ENCODE measurements at places on chromosomes 5 and 9.

DNA sequence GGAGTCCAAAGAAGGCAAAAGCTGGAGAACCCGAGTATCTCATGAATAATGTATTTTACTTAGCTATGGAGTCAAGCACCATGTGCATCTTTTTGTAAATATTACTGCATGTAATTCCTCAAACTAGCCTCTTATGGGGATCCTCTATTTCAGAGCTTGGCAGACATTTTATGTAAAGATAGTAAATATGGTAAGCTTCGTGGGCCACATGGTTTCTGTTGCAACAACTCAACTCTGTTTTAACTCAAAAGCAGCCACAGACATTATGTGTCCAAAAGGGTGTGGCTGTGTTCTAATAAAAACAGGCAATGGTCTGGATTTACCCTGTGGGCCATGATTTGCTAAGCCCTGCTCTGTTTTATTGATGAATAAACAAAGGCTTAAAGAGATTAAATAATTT lies 17.3 kb downstream of the DAPK1 start:
- no peak for DNase-seq

GRCh38 chr5:112703866-112704820 lies 33.5 kb upstream of the APC start:
- no peak for DNase-seq

DNA sequence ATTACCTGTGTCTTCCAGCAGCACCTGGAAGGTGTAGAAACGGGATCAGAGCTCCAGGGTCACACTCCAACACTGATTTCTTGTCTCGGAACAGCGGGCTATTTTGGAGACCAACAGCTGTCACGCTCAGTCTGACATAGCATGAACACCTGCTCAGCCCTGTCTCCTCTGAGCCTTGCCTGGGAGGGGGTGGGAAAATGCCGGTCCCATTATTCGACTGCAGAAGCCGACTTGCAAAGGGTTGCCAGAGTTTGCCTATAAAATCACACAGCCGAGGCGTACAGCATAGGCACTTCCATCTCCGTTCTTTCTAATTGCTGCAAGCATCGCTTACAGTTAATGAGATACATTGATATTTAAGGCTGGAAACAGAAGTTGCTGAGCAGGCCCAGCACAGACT lies 300.8 kb upstream of the MSX2 start:
- no peak for DNase-seq

- no peak for DNase-seq
These were observed 9.2 kb downstream of the RUFY1 start for GRCh38 chr5:179559284-179560252.

GRCh38 chr9:120214332-120214731 lies 365.6 kb downstream of the CDK5RAP2 start:
- no peak for DNase-seq

DNA sequence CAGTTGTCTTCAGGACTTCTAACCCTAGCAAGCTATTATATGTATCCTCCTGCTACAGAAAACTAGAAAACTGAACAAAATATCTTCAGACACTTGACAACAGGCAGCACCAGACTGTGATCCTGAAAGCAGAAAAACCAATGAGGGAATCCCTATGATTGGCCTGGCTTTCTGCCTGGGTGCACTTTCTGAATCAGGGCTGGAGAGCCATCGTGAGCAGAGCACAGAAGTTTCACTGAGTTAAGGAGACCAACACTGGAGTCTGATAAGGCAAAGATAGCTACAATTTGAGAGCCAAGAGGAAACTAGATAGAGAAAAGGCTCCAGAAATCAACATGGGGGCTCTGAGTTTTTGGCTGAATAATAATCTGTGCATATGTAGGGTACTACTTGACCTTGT lies 106.5 kb downstream of the FANCC start:
- DNase-seq = no peak

DNA sequence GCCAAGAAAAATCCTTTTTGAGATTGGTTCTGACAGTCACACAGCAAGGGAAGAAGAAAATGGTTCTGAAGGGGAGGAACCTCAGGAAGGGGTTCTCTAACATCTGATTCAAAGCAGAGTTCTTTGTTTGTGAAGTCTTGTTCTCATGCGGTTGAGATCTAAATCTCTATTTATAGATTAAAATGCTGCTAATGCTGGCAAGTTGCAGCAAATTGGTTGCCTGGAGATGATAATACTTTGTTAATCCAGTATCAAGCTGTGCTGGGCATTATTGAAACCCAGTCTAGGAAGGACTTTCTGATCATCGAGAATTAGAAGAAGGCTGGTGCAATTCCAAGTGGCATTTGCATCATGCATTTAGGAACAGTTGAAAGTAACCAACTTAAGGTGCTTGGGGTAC lies 34.0 kb upstream of the SLC28A3 start:
- DNase-seq = no peak

GRCh38 chr5:98064118-98064685 lies 709.3 kb upstream of the RGMB start:
- DNase-seq = no peak

DNA sequence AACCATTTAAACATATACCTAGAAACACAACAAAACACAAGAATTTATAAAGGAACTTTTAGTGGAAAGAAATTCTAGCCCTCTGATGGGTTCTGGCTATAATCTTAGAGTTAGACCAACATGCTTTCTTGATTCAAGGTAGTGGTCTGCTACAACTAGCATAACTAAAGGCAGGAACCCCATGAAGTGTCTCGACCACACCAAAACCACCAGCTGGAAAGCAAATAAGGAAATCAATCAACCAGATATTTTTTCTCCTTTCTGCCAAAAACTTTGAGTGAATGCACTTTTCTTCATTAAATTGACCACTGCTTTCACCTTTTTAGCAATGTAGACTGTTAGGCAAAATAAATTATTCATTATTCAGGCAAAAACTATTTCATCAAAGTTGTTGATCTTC lies 346.4 kb downstream of the EBF1 start:
- DNase-seq = no peak

DNA sequence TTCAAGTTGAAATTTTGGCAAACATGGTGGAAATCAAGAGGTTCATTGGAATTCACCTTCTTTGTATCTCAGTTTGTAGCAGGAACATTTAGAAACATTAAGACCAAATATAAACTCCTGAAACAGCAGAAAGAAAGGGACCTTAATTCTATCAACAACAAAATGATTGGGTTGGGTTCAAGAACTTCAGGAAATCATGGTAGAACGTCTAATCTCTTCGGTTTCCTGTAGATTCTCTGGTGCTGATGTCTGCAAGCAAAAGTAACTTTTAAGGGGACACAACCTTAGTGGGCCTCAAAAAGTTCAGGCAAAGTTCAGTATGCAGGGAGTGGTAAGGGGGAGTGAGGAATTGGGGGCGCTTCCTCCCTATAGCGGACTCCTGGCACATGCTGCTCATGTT lies 3.4 kb downstream of the IL33 start:
- no peak for DNase-seq

GRCh38 chr5:147472664-147473475 lies 37.0 kb downstream of the DPYSL3 start:
- no peak for DNase-seq

DNA sequence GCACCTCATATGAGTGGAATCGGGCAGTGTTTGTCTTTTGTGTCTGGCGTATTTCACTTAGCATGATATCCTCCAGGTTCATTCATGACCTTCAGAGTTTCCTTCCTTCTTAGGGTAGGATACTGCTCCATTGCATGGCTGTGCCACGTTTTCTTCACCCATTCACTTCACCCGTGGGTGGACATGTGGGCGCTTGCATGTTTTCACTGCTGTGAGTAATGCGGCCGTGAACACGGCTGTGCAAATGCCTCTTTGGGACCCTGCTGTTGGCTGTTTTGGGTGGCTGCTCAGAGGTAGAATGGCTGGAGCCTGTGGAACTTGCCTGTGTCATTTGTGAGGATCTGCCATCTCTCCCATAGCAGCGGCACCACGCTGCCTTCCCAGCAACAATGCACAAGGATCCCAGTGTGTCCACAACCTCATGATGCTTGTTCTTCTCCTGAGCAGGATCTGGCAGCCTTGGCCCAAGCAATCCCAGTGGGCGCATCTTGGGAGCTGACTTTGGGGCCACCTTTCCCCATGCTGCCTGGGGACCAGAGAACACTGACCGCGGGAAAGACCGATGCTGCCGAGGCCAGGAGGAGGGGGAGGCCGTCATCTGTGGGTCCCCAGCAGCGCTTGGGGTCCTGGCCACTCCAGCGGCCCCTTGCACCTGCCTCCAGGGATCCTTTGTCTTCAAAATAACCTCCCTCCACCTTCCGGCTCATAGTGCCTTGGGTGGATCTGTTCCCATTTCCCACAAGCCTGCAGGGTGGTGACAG lies 2.3 kb upstream of the SCGB3A1 start:
- no peak for DNase-seq

DNA sequence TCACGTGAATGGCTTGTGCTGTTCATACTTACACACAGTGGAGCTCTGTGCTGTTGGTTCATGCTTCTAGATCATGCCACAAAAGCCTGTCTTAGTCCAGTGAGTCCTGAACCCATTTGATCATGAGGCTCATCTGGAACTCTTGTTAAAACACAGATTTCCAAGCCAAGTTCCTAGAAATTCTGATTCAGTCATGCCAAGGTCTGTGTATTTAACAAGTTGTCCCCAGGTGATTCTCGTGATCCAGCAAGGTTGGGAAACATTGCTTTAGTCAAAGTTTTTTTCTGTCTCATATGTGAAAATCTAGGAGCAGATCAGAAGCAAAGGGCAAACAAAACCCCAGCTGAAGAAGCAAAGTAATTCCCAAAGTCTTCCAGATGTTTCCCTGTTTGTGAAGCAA lies 112.5 kb upstream of the GAS1 start:
- no peak for DNase-seq

GRCh38 chr9:135476561-135477355 lies 2.8 kb upstream of the PPP1R26 start:
- DNase-seq = no peak

DNA sequence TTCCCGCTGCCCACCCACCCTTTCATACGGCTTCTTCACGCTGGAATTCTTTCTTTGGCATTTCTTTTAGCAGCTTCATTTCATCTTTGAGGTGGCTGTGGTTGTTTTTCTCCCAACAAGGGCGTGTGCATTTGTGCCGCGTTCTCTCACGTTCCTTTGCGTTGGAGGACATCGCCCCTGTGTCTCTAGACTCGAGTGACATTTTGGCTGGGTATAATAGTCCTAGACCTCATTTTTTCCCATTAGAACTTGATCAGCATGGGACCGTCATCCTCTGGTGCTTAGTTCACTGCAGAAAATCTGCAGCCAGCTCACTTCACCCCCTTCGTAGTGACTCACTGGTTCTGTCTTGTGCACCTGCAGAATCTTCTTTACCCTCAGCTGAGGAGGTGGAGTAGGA lies 29.5 kb downstream of the KCNT1 start:
- DNase-seq = no peak

GRCh38 chr9:68644831-68645230 lies 60.2 kb upstream of the PIP5K1B start:
- DNase-seq = no peak

DNA sequence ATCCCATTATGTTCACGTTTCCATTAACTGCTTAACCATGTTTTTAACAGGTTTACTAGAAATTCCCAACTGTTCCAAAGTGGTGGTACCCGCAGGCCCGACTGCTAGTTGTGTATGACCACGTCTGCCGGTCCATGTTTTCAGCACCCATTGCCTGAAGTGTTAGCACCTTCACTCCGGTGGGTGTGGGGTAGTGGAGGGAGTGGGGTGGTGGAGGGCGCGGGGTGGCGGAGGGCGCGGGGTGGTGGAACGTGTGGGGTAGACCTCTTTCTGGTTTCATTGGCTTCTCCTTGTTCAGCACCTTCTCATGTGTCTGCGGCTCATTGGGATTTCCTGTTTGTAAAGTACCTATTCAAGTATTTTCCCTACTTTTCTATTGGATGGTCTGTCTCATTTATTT lies 37.7 kb downstream of the TPPP start:
- no peak for DNase-seq

- no peak for DNase-seq
These were observed 96.6 kb downstream of the FNBP1 start for GRCh38 chr9:129946246-129946995.

- no peak for DNase-seq
These were observed 50.9 kb upstream of the ANKH start for GRCh38 chr5:14922456-14922855.

DNA sequence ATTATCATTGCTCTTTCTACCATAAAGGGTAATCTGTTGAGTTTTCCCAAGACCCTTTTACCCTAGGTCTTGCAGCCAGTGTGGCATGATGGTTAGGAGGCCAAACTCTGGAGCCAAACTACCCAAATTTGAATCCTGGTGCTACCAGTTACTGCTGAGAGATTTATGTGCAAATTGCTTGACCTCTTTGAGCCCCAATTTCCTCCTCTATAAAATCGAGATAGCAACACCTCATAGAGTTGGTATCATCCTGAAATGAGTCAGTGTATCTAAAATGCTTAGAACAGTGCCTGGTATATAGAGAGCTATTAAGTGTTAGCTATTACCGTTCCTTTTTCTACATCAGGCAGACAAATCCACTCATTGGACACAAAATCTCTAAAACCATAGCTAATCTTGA lies 43.0 kb downstream of the ACTBL2 start:
- no peak for DNase-seq

- DNase-seq = no peak
These were observed 11.8 kb downstream of the NR5A1 start for GRCh38 chr9:124495126-124496074.

DNA sequence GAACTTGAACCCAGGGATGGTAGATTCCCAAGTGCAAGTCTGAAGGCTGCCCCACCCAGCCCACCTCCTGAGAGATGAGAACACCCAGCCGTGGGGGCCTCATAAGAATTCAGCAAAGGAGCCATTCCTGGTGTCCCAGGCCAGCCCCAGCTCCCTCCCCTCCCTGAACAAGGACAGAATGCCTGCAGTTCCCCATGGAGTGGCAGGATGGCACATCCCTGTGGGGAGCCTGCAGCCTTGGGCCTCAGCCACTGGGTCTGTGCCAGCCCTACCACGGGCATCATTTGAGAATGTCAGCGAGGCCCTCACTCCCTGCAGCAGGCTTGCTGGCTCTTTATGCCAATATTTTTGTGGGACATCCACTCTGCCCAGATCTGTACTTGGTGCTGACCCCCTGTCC lies 36.2 kb upstream of the RAPGEF1 start:
- DNase-seq = no peak

DNA sequence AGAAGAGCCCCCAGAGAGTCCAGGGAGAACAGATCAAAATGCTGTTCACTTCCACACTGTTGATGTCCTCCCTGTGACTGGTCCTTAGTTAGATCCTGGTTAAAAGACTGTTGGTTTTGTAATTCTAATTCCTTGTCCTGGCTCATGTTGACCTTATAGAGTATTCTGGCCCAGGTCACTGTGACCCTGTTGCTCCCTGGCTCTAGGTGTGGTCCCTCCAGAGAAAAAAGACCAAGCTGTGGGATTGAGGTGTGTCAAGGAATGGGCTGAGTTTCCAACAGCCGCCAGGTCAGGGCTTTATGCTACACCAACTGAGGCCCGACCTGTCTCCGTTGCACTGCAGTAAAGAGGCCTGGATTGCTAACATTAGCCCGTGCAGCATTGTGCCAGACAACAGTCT lies 241.0 kb upstream of the MSX2 start:
- no peak for DNase-seq
